ENCODE measurements at places on chromosomes 7 and 10. TPM values are rescaled to one million over a fixed set of nuclear protein-coding genes. Genes with fewer than 3 reads are reported as not detected.
A peak's percentile ranks its signal among the peaks of the same experiment; 100 is the strongest.

DNA sequence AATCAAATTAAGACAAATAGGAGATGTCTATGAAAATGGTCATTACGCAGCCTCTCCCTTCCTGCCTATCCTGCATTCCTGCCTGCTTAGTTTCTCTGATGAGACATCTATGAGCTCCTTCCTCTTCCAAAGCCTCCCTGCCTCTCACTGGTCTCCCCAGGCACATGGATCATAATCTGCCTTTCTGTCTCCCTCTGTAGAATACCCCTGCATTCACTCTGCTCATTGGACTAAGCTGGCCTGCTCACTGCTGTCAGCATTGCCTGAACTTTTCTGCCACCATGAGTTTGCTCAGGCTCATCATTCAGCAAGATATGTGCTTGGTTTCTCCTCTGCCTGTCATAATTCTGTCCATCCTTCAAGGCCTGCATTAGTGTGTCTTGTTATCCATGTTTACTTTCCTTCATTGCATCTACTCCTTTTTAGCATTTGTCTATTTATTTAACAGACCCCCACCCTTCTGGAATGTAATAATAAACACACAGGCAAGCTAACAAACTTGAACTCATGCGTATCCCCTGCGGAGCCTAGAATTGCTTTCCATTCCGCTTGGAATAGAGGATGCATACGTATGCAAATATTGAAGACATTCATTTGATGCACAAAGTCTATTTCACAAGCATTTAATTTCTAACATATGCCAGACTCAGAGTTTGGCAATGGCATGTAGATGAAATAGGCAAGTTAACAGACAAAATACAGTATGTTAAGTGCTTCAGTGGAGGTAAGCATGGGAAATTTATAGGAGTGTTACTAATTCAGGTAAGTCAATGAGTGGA, 88.3 kb downstream of the PTPRZ1 start:
- H3K4me3 ChIP-seq: no peak overlapping the region
- no peaks in the 10 kb centered on the region for H3K4me1 ChIP-seq
- H3K27ac ChIP-seq: no peak overlapping the region
- no peaks in the 10 kb centered on the region for H3K27me3 ChIP-seq

Gene TUBAL3
- not detected for total RNA-seq

DNA sequence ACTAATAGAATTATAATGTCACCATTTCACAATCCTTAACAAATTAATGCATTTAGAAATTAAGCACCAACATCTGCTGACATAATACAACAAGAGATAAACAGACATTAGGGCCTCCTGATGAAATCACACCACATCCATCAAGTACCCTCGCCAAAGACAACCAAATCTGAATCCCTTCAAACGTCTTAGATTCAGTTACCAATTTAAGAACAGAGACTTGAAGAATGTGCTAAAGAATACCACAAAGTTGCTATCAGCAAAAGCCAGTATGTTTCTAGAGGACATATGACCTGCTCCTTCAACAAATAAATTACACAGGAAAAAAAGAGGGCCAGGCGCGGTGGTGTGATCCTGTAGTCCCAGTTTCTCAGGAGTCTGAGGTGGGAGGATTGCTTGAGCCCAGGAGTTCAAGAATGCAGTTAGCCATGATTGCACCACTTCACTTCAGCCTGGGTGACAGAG, 144.5 kb downstream of the REEP3 start:
- H3K27me3 ChIP-seq: no peaks in the 10 kb centered on the region
- no peak for DNase-seq
- peaks cover 2% of the 10 kb centered on the region for H3K36me3 ChIP-seq
- H3K4me3 ChIP-seq: no peak overlapping the region
- peak overlapping the region; percentile 29 for H3K27ac ChIP-seq

DNA sequence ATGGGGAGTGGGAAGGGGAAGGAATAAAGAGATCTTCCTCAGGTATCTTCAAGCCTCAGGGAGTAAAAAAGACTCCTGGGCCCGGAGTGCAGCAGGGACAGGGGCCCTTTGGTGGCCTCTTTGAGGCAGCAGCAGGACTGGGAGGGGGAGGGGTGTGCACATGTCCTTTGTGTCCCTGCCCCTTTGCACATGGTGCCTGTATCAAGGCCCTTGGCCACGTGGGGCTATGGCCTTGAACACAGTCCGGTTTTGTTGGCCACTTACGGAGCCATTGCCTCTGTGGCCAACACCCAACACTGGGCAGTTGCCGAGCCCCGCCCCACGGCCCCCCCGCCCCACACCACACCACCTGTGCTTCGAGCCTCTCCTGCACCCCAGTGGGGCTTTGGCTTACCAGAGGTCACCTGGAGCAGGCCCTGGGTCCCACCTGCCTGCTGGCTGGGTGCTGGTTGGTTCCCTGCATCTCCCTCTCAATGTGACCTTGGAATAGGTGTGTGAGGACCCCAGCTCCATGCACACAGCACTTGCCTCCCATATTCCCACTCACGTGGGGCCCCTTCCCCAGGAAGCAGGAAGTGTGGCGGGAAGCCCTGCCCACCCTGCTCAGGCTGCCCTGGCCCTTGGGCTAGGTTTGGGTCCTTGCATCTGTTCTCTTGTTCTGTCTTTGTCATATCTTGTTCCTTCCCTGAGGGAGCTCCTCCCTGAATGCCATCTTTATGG, 5.4 kb downstream of the SAP25 start:
- H3K4me1 ChIP-seq: peaks cover 24% of the 10 kb centered on the region
- peaks cover 4% of the 10 kb centered on the region for H3K36me3 ChIP-seq
- DNase-seq: no peak

GRCh38 chr7:82175319-82175718, 268.3 kb downstream of the CACNA2D1 start:
- no peak overlapping the region for H3K4me3 ChIP-seq
- H3K4me1 ChIP-seq: no peaks in the 10 kb centered on the region
- no peak overlapping the region for H3K27ac ChIP-seq
- H3K36me3 ChIP-seq: no peaks in the 10 kb centered on the region
- no peaks in the 10 kb centered on the region for H3K27me3 ChIP-seq

- no peaks in the 10 kb centered on the region for H3K4me1 ChIP-seq
- H3K36me3 ChIP-seq: no peaks in the 10 kb centered on the region
- H3K4me3 ChIP-seq: no peak overlapping the region
- DNase-seq: no peak
These were observed 43.4 kb downstream of the MYOF start for GRCh38 chr10:93438613-93439253.

Gene FAM25A
- not detected for total RNA-seq

DNA sequence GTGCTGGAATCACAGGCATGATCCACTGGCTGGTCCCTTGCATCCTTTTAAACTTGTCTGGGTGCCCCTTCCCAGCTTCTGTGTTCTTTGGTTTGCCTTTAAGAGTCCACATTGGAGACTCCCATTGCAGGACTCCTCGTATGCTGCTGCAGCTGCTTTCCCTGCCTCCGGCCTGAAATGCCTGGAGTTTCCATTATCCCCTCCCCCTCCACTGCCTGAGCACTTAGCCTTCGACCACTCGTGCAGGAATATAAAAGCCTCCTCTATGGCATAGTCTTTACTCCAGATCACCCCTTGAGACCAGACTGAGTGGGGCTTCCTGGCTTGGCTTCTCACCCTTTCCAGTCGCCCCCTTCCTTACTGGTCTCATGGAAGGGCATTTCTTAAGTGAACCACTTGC, 80.2 kb downstream of the RHOBTB1 start:
- no peak overlapping the region for H3K4me3 ChIP-seq
- peaks cover 18% of the 10 kb centered on the region for H3K27me3 ChIP-seq
- no peaks in the 10 kb centered on the region for H3K36me3 ChIP-seq
- no peak for DNase-seq
- no peaks in the 10 kb centered on the region for H3K4me1 ChIP-seq

DNA sequence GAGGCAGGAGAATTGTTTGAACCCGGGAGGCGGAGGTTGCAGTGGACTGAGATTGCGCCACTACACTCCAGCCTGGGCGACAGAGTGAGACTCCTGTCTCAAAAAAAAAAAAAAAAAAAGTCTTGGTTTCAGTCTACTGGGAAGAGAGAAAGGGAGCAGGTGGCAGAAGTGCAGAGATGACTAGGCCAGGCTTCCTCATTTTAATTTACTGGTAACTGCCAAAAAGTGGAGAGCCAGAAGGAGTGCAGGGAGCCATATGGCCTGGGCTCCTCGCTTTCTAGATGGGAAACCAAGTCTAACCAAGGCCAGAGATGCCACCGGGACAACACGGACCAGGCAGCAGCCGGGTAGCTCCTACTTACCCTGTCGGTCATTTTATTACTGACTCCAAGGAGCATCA, 12.2 kb downstream of the SEPHS1 start:
- no peak for DNase-seq
- H3K27me3 ChIP-seq: no peaks in the 10 kb centered on the region
- no peak overlapping the region for H3K4me3 ChIP-seq
- H3K36me3 ChIP-seq: peaks cover 5% of the 10 kb centered on the region
- peaks cover 5% of the 10 kb centered on the region for H3K4me1 ChIP-seq

DNA sequence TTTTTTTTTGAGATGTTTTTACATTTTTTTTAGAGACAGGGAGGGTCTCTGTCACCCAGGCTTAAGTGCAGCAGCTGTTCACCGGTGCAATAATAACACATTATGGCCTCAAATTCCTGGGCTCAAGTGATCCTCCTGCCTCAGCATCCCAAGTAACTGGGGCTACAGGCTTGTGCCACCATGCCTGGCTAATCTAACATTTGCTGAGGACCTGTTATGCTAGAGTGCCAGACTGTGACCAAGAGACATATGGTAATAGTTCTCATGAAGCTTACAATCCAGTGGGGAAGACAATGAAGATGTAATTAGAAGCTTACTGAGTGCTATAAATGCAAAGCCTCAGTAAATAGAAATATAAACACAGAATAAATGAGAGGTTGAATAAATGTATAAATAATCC, 17.6 kb upstream of the ORC5 start:
- peaks cover 41% of the 10 kb centered on the region for H3K27me3 ChIP-seq
- no peaks in the 10 kb centered on the region for H3K36me3 ChIP-seq
- H3K27ac ChIP-seq: no peak overlapping the region
- no peak overlapping the region for H3K4me3 ChIP-seq

DNA sequence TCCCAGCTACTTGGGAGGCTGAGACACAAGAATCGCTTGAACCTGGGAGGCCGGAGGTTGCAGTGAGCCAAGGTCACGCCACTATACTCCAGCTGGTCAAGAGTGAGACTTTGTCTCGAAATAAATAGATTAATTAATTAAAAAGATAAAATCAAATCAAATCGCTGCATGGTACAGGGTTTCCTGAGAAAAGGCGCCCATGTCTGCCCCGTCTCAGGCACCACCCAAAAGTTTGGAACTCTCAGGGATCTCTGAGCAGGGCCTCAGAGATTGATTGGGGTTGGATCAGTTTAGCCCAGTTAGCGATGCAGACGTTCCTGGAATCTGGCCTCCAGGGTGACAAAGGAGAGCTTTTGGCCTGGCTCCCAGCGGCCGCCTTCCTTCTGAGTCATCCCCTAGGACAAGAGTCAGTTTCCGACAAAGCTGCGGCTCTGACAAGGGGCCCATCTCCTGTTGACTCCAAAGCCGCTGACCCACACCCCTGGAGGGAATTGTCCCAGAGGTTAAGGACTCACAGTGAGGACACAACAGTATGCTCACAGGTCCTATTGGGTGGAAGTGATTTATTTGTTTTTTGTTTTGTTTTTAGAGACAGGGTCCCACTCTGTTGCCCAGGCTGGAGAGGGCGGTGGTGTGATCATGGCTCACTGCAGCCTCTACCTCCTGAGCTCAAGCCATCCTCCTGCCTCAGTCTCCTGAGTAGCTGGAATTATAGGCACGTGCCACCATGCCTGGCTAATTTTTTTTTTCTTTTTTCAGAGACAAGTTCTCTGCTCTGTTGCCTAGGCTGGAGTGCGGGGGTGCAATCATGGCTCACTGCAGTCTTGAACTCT, 6.8 kb downstream of the ORAI2 start:
- no peaks in the 10 kb centered on the region for H3K27me3 ChIP-seq
- H3K27ac ChIP-seq: no peak overlapping the region
- H3K4me1 ChIP-seq: peaks cover 8% of the 10 kb centered on the region
- H3K36me3 ChIP-seq: no peaks in the 10 kb centered on the region
- no peak overlapping the region for H3K4me3 ChIP-seq

DNA sequence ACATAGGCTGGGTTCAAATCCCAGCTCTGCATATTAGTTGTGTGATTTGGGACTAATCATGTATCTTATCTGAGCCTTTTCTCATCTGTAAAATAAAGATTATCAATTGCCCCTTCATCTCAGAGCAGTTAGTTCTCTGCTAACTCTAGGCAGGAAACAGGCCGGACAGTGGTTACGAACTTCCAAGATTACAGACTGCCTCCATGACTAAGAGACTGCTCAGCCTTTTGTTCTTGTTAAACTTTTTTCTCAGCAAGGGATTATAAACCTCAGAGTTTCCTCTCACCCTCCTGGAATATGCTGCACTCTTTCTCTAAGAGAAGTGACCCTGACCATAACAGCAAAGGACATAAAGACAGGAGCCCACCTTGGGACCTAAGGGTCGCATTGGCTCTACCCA, 52.5 kb upstream of the NFKB2 start:
- no peak for DNase-seq
- no peak overlapping the region for H3K27ac ChIP-seq
- H3K36me3 ChIP-seq: no peaks in the 10 kb centered on the region
- H3K4me3 ChIP-seq: no peak overlapping the region
- no peaks in the 10 kb centered on the region for H3K27me3 ChIP-seq

DNA sequence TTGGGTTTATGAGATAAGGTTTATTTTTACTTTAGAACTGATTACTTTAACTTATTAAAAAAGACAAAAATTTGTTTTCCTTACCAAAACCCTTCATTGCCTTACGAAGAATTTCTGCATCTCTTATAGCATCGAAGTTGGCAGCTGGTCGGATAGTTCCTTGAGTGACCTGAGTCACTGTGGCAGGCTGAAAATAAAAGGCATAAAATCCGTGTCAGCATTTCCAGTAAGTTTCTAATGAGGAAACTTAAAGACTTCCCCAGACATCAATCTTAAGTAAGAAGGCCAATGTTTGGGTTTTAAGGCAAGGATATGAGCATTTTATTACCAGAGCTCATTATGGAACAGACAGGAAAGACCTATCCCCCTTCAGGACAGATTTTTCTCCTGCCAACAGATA, 25.6 kb downstream of the ANXA7 start:
- H3K4me1 ChIP-seq: peaks cover 13% of the 10 kb centered on the region
- no peak for DNase-seq
- peaks cover 14% of the 10 kb centered on the region for H3K36me3 ChIP-seq
- no peaks in the 10 kb centered on the region for H3K27me3 ChIP-seq

- H3K4me3 ChIP-seq: no peak overlapping the region
- H3K27ac ChIP-seq: no peak overlapping the region
- H3K27me3 ChIP-seq: no peaks in the 10 kb centered on the region
- H3K36me3 ChIP-seq: peaks cover 13% of the 10 kb centered on the region
These were observed 108.7 kb downstream of the MKLN1 start for GRCh38 chr7:131436384-131436783.

DNA sequence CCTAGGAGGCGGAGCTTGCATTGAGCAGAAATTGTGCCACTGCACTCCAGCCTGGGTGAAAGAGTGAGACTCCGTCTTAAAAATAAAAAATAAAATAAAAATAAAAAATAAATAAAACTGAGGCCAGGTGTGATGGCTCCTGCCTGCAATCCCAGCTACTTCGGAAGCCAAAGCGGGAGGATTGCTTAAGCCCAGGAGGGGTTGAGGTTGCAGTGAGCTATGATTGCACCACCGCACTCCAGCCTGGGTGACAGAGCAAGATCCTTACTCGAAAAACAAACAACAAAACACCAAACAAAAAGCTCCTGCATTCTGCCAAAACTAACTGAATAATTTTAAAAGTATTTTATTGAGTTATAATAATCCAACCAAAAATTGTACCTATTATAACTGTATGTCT, 36.2 kb downstream of the AGAP4 start:
- H3K36me3 ChIP-seq: no peaks in the 10 kb centered on the region
- no peak for DNase-seq
- H3K4me1 ChIP-seq: peaks cover 2% of the 10 kb centered on the region
- H3K27me3 ChIP-seq: peaks cover 20% of the 10 kb centered on the region

GRCh38 chr7:73894733-73895551, 34.0 kb downstream of the TMEM270 start:
- DNase-seq: no peak
- peaks cover 32% of the 10 kb centered on the region for H3K27me3 ChIP-seq
- H3K36me3 ChIP-seq: no peaks in the 10 kb centered on the region
- H3K4me3 ChIP-seq: no peak overlapping the region

Data from T-helper 17 cell (primary cell).